ENCODE measurements at places on chromosomes 7 and 10.

- no peak for DNase-seq
These were observed 1023.6 kb downstream of the XPNPEP1 start for GRCh38 chr10:108899670-108900069.

GRCh38 chr7:106281585-106282318, 3.0 kb downstream of the NAMPT start:
- DNase-seq, result no peak

- DNase-seq, result no peak
These were observed 141.4 kb upstream of the HABP2 start for GRCh38 chr10:113411456-113411855.

GRCh38 chr7:47581804-47582763, at the start of gene TNS3:
Gene TNS3 (minus strand): TSS chr7:47582111. CDS start chr7:47439636, 142,475 bp downstream.
- no peak for DNase-seq

- no peak for DNase-seq
These were observed 86.3 kb downstream of the MRPL32 start for GRCh38 chr7:43018446-43018845.

GRCh38 chr10:95280637-95281036, 10.2 kb downstream of the PDLIM1 start:
- DNase-seq, result no peak

- no peak for DNase-seq
These were observed 530.9 kb upstream of the AUTS2 start for GRCh38 chr7:69067397-69067796.

GRCh38 chr7:517774-518629, 1.6 kb downstream of the PDGFA start:
- no peak for DNase-seq

Measured in activated T-helper 1 cell treated with Interleukin-2 at 50 U/mL for 16 hours (primary cell).